Stimulated activated CD4-positive, alpha-beta T cell treated with anti-CD3 and anti-CD28 coated beads, Interleukin-1b, Interleukin-23, amount 100 ng/mL, for 1 hour (primary cell): ENCODE measurements at places on chromosomes 16 and 17.

DNA sequence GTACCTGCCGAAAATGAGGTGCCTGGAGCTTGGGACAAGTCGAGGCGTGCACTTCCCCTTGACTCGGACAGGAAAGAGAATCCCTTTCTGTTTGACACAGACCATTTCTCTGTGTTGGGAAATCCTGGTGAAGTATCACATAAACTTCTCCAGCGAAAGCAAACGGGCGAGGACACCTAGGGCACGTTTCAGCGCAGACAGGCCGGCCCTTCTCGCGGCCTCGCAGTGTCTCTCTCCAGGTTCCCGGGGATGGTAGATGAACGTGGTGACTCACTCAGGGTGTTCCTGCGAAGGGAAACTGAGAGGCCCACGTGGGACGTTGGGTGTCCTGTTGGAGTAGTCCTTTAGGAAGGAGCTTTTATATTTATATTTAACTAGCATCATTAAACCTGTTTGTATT, 36.3 kb upstream of the ZNF750 start:
- no peak for DNase-seq

GRCh38 chr16:3292604-3293003, 9.3 kb downstream of the ZNF263 start:
- DNase-seq: no peak

- DNase-seq: no peak
These were observed 2.9 kb downstream of the ABCA3 start for GRCh38 chr16:2337431-2338296.

- DNase-seq: no peak
These were observed 8.9 kb downstream of the NSMCE1 start for GRCh38 chr16:27259710-27260109.

- DNase-seq: no peak
These were observed 3.3 kb downstream of the KRT14 start for GRCh38 chr17:41583137-41584127.

DNA sequence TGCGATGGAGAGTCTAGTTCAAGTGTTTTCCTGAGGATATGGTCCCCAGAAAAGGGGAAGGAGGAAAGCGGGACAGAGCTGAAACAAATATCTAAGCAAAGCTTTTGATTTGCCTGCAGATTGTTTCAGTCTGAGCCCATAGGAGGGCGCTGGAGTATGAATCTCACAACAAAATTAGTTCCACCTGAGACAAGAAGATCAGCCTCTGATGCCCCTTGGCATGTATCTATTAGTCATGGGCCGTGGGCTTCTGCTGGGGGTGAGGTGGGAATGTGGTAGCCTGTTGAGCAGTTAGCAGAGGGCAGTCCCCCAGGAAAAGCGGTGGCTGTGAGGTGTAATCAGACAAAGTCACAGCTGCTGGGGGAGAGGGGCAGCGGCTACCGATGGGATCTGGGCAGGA, 446.9 kb downstream of the CA10 start:
- no peak for DNase-seq

GRCh38 chr16:50509521-50510341, 38.5 kb upstream of the NKD1 start:
- DNase-seq: no peak

GRCh38 chr17:63578027-63578768, 22.5 kb upstream of the TACO1 start:
- no peak for DNase-seq

- no peak for DNase-seq
These were observed 17.2 kb upstream of the UTP6 start for GRCh38 chr17:31918701-31919128.

- no peak for DNase-seq
These were observed 27.2 kb downstream of the ZNF423 start for GRCh38 chr16:49828533-49829267.

DNA sequence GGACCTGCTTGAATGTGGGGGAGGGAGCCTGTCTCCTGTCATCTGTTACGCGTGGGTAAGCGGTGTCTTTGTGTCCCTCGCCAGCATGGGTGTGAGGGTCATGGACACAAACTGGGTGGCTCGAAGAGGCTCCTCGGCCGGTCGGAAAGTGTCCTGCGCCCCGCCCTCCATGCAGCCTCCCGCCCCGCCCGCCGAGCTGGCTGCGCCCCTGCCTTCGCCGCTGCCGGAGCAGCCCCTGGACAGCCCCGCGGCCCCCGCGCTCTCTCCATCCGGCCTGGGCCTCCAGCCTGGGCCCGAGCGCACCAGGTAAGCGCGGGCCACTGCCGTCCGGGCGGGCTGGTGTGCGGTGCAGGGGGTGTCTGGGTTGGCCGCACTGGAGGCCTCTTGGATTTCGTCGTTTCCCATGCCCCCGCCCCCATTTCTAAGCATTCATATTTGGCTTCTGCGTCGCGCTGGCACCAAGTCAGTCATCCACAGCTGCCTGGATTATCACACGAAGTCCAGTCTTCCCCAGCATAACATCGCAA, 43.8 kb downstream of the ELAC2 start:
- DNase-seq: no peak

DNA sequence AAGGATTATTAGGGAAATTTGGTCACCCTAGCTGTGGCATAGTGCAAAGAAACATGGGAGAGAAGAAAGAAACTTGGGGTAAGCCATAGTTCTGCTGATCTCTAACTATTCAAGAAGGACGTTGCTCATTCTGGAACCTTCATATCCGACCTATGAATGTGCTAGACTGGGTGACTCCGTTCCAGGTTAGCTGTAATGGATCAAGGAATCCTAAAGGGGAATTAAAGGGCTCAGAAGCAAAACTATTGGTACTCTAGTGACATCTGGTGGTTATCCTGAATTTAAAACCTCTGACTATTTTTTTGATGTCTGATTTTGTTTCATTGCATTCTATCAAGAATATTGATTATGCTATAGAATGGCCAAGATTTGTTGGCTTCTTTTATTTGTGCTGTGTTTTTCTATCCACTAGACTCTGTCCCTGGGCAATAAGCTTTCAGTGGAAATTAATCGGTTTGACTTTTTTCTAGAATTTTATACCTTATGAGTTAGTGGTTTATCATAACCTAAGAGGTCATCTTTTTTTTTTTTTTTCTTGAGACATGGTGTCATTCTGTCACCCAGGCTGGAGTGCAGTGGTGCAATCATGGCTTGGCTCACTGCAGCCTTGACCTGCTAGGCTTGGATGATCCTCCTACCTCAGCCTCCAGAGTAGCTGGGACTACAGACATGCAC, 19.5 kb downstream of the PCTP start:
- no peak for DNase-seq

GRCh38 chr16:58661199-58661830, 23.3 kb downstream of the SLC38A7 start:
- DNase-seq: no peak

GRCh38 chr16:14307527-14308367, 236.6 kb downstream of the MRTFB start:
- DNase-seq: no peak

DNA sequence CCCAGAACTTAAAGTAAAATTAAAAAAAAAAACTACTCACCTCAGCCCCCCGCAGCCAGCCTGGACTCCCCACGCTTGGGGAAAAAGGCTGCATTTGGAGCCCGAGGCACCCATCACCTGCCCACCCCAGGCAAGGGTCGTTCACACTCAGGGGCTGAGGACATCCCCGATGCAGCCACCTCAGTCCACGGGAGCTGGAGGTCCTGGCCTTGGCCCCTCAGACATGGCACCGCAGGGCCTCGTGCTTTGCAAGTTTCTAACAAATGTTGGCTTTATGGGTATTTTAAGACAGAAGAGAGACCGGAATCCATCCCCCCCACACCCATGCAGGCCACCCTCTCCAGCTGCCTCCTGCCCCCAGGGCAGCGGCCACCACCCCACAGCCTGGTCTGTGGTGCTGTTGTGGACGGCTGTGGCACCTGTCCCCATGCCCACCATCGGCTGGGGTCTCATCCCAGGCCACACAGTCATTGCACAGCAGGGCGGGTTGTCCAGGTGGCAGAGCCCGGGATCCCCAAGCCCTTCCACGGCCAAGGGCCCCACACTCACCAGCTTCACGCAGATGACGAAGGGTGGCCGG, 116.4 kb upstream of the ZNF750 start:
- DNase-seq: no peak

DNA sequence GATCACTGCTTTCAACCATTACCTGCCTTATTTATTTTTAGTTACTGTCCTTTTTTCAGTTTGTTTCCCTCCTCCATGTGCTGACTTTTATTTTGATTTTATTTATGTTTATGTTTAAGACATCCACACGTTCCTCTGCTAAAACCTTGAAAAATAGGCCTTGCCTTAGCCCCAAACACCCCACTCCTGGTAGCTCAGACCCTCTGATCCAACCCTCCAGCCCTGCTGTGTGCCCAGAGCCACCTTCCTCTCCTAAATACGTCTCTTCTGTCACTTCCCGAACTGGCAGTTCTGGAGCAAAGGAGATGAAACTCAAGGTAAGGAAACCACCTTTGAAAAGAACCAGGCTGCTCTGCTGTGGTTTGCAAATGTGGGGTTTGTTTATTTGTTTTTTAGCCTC, 9.3 kb upstream of the STH start:
- no peak for DNase-seq

GRCh38 chr16:70156207-70156978, 17.2 kb upstream of the CLEC18C start:
- no peak for DNase-seq

- DNase-seq: no peak
These were observed 265.1 kb downstream of the NTN1 start for GRCh38 chr17:9286434-9286833.

GRCh38 chr17:75077496-75078283, 10.1 kb upstream of the SLC16A5 start:
- DNase-seq: peak; percentile 14

GRCh38 chr16:12097523-12098428, 121.2 kb downstream of the SNX29 start:
- DNase-seq: no peak

- no peak for DNase-seq
These were observed 7.2 kb upstream of the SLC52A1 start for GRCh38 chr17:5042157-5043022.
